ENCODE measurements at places on chromosomes 16 and 17.

DNA sequence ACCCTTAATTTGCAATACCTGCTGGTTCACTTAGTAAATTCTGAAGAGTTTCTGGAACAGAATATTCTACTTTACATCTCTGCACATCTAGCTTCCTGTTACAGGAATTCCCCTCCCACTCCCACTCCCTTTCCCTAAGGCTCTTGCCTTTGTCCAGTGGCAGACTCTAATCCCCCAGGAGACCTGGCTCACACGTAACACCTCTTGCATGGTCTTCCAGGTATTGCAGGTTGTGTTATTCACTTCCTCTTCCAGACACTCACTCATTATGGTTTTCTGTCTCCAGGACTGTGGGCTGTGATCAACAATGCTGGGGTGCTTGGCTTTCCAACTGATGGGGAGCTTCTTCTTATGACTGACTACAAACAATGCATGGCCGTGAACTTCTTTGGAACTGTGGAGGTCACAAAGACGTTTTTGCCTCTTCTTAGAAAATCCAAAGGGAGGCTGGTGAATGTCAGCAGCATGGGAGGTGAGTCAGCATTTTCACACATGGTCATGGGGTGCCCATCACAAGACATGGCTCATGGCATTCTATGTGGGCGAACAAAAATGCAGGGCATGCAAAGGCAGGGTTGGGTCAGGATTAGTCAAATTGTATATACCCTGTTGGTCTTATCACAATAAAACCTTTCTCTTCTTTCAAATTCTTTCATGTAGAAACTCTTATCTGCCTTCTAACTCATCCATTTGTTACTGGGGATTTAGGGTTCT is 35.8 kb downstream of the HSD17B2 start:
- DNase-seq: no peak

GRCh38 chr17:12395733-12396354 is 269.8 kb upstream of the MYOCD start:
- DNase-seq: no peak

GRCh38 chr16:19400711-19401110 is 17.0 kb upstream of the TMC5 start:
- DNase-seq: no peak

GRCh38 chr17:55159251-55159650 is 105.5 kb upstream of the HLF start:
- DNase-seq: no peak

- no peak for DNase-seq
Measured at GRCh38 chr16:66687906-66688625, 8.5 kb downstream of the CMTM4 start.

- no peak for DNase-seq
Measured at GRCh38 chr17:62008294-62008693, 56.8 kb downstream of the MED13 start.

- DNase-seq: no peak
Measured at GRCh38 chr16:76241755-76242154, 35.4 kb upstream of the CNTNAP4 start.

DNA sequence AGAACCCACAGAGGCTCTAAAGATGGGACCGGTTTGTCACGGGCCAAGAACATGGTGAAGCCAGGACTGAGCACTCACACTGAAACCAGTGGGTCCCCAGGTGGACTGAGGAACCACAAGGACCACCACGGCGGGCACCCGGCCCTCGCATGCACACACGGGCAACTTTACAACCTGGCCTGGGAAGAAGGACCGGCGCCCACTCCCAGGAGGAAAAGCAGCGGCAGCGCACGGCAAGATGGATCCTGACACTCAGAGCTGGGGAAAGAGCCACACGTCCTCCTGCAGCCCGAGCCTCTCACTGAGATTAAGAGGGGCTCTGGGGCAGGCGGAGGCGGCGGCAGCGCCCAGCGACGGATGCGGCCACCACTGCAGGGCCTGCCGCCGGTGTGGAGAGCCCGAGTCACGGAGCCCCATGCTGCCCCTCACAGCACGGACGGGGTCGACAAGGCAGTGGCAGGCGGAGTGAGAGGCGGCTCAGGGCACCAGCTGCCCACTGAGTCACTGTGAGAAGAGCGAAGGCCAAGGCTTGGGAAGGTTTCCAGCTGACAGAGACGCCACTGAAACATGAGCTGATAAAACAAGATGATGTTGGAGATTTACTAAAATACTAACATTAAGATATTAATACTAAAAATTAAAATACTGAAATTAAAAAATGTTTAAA is 118.3 kb downstream of the ANKRD11 start:
- DNase-seq: no peak

DNA sequence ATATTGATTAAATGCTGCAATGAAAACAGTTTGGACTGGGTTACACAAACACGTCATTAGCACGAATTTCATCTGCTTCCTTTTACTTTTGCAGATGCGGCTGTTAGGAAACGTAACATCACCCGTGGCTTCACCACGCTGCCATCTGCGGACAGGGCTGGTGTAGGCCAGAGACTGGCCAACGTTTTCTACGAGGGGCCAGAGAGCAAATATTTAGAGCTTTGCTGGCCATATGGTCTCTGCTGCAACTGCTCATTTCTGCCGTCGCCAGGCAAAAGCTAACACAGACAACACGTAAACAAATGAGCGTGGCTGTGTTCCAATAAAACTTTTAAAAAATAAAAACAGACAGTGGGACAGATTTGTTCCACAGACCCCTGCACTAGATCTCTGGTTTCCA is 96.6 kb downstream of the ENGASE start:
- no peak for DNase-seq

- no peak for DNase-seq
Measured at GRCh38 chr17:16329519-16330271, 23.6 kb downstream of the CENPV start.

GRCh38 chr16:48959204-48959603 is 322.4 kb downstream of the CBLN1 start:
- DNase-seq: no peak

DNA sequence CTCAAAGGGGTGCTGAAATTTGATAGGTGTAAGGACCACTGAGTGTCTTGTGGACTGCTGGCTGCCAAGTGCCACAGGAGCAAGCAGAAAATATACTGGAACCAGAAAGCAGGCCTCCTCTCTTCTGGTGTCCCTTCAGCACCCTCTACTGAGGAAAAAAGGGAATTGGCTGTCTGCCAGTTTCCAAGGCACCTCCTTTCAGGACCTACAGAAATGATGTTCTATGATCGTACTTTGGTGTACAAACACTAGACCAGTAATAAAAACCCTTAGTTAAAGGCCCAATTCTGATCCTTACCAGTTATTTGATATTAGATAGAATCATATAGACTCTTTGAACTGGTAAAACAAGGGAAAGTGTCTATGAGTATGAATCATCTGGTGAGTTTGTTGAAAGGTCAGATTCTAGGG is 35.8 kb upstream of the BCAS3 start:
- no peak for DNase-seq

GRCh38 chr16:69796285-69797118 is 34.4 kb downstream of the WWP2 start:
- DNase-seq: no peak

DNA sequence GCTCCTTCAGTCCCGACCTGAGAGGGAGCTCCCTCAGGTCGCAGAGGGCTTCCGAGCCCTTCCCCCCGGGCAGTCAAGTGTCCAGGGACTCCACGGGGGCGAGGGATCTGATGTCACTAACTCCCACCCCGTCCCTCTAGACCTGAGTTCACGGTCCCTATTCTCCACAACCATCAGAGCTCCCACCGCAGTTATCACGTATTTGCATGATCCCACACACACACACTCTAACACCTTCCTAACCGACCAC is 3.7 kb upstream of the PER1 start:
- DNase-seq: no peak

- no peak for DNase-seq
Measured at GRCh38 chr17:42459256-42459800, 650 bp downstream of the ATP6V0A1 start.

GRCh38 chr17:65463242-65463641 is 98.2 kb downstream of the AXIN2 start:
- no peak for DNase-seq

DNA sequence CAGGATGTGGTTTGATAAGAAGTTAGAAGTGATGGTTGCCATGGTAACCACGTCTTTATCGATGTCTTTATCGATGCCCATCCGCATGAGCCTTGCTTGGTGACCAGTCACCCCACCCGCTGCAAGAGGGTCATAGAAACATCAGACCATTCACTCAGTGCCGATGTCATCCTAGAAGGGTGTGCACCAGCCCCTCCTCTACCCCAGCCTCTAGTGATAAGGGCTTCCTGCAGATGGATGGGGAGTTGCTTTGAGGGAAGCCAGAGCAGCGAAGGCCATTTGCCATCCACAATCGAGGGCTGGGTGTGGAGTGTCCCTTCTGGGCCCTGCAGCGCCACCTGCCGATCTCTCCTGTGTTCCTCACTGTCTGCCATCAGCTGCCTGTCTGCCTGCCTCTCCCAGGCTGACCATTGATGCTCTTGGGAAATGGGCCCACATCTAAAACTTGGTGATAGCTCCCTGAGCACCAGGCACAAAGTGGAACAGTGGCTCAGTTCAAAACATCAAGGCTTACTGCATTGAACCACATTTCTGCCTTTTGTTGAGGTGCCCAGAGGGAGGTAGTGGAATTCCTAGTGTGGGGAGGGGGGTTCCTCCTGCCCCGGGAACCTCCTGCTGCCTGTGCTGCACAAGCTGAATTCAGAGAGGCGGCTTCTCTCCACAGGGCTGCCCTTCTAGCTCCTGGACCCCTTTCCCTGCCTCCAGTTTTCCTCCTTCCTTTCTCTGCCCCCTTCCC is 8.9 kb downstream of the CALB2 start:
- DNase-seq: no peak

DNA sequence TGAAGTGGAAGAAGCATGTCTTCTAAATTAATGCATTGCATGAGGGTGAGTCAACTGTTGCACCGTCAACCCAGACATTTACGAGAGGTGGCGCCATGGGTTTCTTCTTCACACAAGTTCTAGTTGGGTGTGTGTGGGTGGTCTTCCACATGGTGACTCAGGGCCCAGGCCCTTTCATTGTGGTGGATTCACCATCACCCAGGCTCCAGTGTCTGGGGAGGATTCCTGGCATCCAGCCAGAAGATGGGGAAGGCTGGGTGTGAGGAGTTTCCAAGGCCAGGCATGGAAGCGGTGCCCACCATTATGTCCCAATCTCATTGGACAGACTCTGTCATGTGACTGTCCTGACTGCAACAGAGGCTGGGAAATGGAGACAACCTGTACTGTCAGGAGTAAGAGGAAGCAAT is 21.4 kb upstream of the JPH3 start:
- DNase-seq: no peak

GRCh38 chr16:19715566-19715965 is 2.5 kb downstream of the KNOP1 start:
- no peak for DNase-seq

- DNase-seq: no peak
Measured at GRCh38 chr17:45228763-45229539, 7.3 kb downstream of the FMNL1 start.

- DNase-seq: no peak
Measured at GRCh38 chr17:1882836-1883235, 53.0 kb downstream of the RPA1 start.

GRCh38 chr17:17497065-17497844 is 1.1 kb upstream of the RASD1 start:
- DNase-seq: no peak

GRCh38 chr17:19239544-19239943 is 2.4 kb downstream of the EPN2 start:
- DNase-seq: no peak

- no peak for DNase-seq
Measured at GRCh38 chr16:35311475-35311874, 1852.1 kb downstream of the TP53TG3F start.

GRCh38 chr17:31696184-31696602 is 162.9 kb downstream of the COPRS start:
- no peak for DNase-seq

DNA sequence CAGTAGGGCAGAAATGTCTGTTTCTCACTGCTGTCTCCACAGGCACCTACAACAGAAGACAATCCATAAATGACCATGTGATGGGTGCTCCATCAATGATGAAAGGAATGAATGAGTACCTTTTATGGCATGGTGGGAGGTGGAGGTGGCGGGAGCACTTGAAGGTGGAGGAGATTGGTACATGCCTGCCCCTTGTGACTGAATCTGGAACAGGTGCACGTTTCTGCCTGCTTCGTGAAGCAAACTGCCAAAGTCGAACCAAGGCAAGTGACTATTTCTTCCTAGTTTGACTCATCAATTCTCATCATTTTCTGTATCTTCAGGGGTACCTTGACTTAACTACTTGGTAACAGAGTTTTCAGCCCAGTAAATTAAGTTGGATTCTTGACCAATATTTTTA is 25.4 kb downstream of the CDRT15 start:
- DNase-seq: no peak

GRCh38 chr16:67716097-67716496 is 3.0 kb downstream of the GFOD2 start:
- no peak for DNase-seq

- no peak for DNase-seq
Measured at GRCh38 chr16:86287664-86288201, 222.6 kb upstream of the FOXF1 start.

GRCh38 chr16:61148930-61149329 is 887.3 kb downstream of the CDH8 start:
- no peak for DNase-seq

GRCh38 chr16:49016461-49016860 is 265.2 kb downstream of the CBLN1 start:
- DNase-seq: no peak

- DNase-seq: no peak
Measured at GRCh38 chr17:40647624-40648383, at the start of gene SMARCE1. SMARCE1 (minus strand) TSS chr17:40647818; CDS start chr17:40645802, 2,016 bp downstream.

GRCh38 chr16:21076186-21076883 is 74.3 kb downstream of the DNAH3 start:
- no peak for DNase-seq

GRCh38 chr17:9268546-9268945 is 247.2 kb downstream of the NTN1 start:
- DNase-seq: no peak

DNA sequence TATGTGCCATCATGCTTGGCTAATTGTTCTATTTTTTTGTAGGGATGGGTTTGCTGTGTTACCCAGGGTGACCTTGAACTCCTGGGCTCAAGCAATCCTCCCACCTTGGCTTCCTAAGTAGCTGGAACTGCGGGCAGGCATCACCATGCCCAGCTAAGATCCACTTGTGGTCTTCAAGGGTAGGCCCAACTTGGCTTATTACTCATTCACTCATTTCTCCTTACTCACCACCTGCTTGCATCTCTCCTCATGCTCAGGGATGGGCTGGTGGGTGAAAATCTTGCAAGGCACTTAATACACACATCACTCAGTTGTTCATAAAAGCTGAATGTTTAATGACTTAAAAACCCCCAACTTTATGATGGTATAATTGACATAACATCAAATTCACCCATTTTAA is 207.8 kb downstream of the SHISA9 start:
- DNase-seq: no peak

- DNase-seq: no peak
Measured at GRCh38 chr16:62477796-62478195, 441.6 kb upstream of the CDH8 start.

DNA sequence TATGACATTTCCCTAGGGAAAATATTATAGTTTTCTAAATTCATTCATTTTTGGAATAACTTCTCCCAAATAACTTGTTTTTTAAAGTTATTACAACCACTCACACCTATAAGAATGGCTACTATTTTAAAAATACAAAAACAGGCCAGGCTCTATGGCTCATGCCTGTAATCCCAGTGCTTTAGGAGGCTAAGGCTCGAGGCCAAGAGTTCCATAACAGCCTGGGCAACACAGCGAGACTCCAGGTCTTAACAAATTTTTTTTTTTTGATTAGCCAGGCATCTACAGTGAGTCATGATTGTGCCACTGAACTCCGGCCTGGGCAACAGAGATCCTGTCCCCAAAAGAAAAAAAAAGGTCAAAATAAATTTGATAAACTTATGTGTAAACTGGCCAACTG is 43.6 kb upstream of the YPEL2 start:
- no peak for DNase-seq

GRCh38 chr16:66846266-66846665 is 2.1 kb downstream of the CA7 start:
- DNase-seq: no peak
